AML-193 (cell line): ENCODE measurements at places on chromosomes 12 and 14.

GRCh38 chr14:45083617-45083975 is 320 bp upstream of the PRPF39 start:
- no peak for DNase-seq

DNA sequence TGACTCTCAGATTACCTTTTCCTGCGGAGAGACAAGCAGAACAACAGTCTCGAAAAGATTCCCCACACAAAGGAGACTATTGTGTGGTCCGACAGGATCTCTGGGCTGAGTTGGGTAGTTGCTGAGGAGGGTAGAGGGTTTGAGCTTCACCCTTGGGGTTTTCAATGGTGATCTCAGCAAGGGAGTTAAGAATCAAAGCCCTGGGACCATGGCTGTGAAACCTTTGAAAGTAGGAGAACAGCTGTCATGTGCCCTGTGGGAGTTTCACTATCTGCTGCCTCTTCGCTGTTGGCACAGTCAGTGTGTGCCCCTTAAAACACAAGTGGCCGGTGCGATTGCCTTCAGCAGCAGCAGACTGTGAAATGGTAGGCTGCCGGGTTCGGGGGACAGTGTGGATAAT is 14.2 kb upstream of the PLEK2 start:
- DNase-seq: no peak

DNA sequence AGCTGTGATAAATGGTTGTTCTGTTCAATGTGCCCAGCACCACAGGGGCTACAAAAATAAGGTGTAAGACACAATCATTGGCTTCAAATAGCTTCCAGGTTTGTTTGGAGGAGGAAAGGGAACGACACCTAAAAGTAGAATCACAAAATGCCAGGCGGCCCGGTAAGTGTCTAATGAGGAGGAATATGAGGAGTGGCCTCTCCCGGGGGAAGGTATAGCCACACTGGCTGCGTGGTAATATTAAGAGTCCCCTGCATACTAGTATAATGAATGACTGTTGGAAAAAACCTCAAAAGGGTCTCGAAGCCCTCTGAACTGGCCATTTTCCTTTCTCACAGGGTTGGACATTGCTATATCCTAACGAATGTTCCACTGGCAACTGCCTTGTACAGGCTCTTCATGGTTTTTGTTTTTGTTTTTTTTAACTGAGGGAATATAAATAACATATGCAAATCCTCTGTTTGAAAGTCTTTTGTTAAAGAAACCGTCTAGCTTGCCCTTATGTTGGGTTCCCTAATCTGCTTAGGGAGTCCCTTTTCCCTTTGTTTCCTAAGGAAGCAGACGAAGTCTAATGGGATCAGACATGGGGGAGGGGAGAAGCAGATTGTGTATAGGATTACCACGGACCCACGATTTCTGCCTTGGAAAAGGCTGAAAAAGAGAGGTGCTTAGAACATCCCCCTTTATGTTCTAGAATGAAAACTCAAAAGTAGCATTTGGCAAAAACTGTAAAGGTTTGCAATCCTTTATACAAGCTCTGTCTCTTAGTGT is 4.2 kb downstream of the CCDC60 start:
- DNase-seq: no peak

GRCh38 chr14:72892879-72893635 is 844 bp downstream of the DPF3 start:
- no peak for DNase-seq

- no peak for DNase-seq
Observed at GRCh38 chr14:23881282-23881681, 72.3 kb upstream of the DHRS4 start.

DNA sequence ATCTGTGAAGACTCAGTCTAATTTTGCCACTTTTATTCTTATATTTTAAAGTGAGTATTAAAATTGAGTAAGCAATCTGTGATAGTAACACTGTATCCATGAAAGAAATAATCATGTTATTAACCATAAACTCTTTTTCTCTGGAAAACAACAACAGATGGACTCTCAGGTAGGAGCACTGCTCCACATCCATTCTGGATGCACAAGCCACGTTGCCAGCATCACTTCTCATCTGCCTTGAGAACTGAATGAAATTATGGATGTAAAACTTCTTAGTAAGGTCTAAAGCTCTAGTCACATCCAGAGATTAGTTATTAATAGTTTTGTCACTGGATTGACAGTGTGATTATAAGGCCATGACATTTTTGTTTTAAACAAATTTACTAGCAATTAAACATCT is 489.1 kb upstream of the SYT1 start:
- DNase-seq: no peak

DNA sequence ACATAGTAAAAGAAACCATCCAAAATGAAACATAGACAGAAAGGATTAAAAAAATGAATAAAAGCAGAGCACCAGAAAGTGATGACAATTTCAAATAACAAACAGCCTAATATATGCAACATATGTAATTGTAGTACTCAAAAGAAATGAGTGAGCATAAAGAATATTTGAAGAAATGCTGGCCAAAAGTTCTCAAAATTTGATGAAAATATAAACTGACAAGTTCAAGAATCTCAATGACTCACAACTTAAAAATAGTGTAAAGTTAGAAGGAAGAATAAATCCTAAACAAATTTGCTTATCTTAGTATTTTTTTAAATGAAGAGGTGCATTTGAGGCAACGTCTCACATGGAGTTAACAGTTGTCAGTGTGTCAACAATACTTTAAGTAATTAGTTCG is 498.9 kb downstream of the SLC6A15 start:
- no peak for DNase-seq

DNA sequence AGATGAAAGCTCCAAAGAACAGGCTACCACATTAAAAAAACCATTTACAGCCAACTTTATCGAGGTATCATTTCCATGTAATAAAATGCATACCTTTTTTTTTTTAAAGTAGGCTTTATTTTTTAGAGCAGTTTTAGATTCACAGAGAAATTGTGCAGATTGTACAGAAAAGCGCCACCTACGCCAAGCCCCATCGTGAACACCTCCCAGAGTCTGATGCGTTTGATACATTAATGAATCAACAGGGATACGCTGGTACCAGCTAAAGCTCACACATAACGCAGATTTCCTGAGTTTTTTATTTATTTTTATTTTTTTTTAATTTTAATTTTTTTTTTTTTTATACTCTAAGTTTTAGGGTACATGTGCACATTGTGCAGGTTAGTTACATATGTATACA is 129.9 kb downstream of the KIF26A start:
- no peak for DNase-seq
